ENCODE measurements at places on chromosomes 4 and X. TPM values are rescaled to one million over a fixed set of nuclear protein-coding genes. Genes with fewer than 3 reads are reported as not detected.

PI4K2B gene
- 25.0 TPM for total RNA-seq

DNA sequence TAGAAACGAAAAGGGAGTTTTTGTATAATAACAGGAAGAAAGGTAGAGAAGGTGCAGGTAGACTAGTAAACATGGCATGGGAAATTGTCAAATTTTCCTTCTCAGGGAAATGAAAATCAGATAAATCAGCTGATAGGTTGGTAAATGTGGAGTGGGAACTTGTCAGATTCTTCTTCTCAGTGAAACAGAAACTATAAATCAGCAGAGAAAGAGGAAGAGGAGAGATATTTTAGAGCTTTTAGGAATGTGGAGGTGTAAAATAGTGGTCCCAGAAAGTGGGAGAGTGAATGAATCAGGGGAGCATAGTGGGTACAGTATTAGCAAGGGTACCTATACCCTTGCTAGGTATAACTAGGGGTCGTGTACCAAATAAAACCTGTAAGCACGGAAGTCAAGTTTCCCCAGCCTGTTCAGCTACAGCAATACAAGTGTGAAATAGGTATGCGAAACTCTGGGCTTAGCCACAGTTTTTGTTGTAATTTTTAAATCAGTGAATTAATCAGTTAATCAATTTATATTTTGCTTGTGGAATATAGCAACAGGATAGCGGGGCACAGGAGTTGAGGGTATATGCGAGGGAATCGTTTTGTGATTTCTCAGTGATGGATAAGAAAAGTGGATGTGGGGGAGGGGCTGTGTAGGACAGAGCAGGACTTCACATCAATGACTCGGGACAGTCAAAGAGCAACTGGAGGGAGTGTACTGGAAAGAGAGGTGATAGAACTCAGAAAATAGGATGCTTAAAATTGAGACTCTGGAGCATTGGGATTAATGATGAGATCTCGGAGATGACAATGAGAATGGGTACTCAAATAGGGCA is 561.5 kb downstream of the INPP4B start:
- H3K27me3 ChIP-seq, result no peaks in the 10 kb centered on the region
- H3K27ac ChIP-seq, result no peak overlapping the region
- no peak for DNase-seq
- no peaks in the 10 kb centered on the region for H3K36me3 ChIP-seq
- H3K4me1 ChIP-seq, result no peaks in the 10 kb centered on the region
- no peak overlapping the region for H3K4me3 ChIP-seq

C4orf33 gene
- total RNA-seq, result 6.2 TPM

DNA sequence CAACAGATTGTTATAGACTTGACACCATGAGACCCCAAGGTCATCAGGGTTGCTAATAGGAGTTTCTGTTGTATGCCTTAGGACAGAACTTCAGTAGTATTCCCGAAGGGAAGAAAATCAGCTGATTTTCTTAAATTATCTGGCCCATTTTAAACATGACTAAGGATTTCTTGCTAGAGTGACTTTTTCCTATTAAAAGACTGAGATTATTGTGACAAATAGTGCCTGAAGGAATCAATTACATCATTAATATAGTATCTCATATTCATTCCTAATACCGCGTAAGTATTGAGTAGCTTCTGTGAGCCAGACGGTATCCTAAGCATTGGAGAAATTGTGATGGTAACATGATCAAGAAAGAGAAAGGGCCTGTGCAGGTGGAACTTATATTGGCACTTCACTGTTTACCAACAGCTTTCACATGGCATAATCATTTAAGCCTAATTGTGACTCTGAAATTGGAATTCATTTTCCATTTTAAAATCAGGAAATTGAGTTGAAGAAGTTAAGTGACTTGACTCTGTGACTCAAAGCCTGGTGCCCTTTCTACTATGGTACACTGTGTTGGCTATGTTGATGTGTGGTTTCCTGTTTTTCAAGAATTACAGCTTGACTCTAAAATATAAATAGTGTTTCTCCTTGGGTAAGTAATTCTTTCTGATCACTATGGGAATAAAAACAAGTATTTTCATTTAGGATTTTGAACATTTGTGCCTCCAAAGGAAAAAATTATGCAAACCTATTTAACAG is 4.1 kb downstream of the AFF1 start:
- no peaks in the 10 kb centered on the region for H3K36me3 ChIP-seq
- H3K4me1 ChIP-seq, result peaks cover 32% of the 10 kb centered on the region
- H3K27ac ChIP-seq, result no peak overlapping the region
- no peak for DNase-seq
